IMR-90 (cell line): ENCODE measurements at places on chromosomes 7 and 10. TPM values are rescaled to one million over a fixed set of nuclear protein-coding genes. Genes with fewer than 3 reads are reported as not detected.

The GSTK1 gene
- 60.0 and 64.9 TPM in 2 replicates for total RNA-seq

The PON1 gene
- not detected in 2 replicates for total RNA-seq

The ZNF488 gene
- under 0.01 TPM in 2 replicates for total RNA-seq

The FAM241B gene
- total RNA-seq = 0.18 and 0.28 TPM in 2 replicates

The HOXA4 gene
- 0.36 and 1.1 TPM in 2 replicates for total RNA-seq

The FBXL13 gene
- 0.36 and 0.83 TPM in 2 replicates for total RNA-seq

The CH25H gene
- 0.18 TPM in 1 of 2 replicates, not detected in the other for total RNA-seq

The SFTPA1 gene
- not detected in 2 replicates for total RNA-seq

The GLI3 gene
- 1.3 and 1.7 TPM in 2 replicates for total RNA-seq

The HOXA3 gene
- 0.83 and 0.90 TPM in 2 replicates for total RNA-seq
